ENCODE measurements at places on chromosomes 2 and 18.

GRCh38 chr2:117983040-117983439 is 30.8 kb downstream of the CCDC93 start:
- DNase-seq, result no peak

GRCh38 chr2:85594715-85595300 is 737 bp upstream of the RNF181 start:
- no peak for DNase-seq

DNA sequence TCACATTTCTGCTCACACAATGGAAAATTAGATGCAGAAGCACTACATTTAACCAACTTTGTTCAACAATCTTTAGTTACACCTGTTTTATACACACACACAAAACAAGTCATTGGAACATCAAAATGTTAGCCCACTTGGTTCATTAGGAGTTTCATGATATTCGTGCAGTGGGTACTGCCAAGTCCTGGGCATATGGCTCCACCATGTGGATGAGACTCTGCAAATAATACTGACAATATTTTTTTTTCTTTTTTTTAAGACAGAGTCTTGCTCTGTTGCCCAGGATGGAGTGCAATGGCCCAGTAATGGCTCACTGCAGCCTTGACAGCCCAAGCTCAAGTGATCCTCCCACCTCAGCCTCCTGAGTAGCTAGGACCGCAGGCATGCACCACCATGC is 34.5 kb upstream of the GRB14 start:
- DNase-seq, result no peak

- DNase-seq, result no peak
These were observed 4.8 kb downstream of the ALK start for GRCh38 chr2:29916571-29916970.

- no peak for DNase-seq
These were observed 213.8 kb downstream of the AFF3 start for GRCh38 chr2:99928470-99929053.

DNA sequence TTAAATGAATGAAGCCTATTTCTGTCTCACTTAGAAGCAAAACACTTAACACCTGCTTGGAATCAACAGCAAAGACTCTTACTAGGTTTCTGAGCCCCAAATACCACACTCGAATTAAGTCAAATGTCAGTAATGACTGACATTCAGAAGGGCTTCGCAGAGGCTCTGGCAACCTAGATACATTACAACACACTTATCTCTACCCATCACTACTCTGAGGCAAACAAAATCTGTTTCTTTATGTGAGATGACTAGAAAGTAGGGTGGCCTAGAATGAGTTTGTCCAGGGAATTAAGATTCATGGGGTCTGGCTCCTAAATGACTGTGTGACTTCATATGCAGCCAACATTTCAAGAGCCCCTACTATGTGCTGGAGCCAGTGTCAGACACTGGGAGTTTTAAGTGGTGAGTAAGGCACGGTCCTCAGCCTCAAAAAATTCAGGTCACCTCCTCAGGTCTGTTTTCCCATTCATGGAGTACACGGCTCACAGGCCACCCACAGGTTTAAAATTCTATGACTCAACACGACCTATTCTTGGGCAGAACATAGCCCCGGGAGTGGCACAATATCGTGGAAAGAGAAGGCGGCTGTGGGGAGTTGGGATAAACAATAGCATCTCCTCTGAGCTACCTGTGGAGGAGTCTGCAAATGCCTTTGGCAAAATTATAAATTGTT is 150.3 kb upstream of the ZFP36L2 start:
- DNase-seq, result no peak

GRCh38 chr2:88568179-88568578 is 59.1 kb downstream of the EIF2AK3 start:
- DNase-seq, result no peak

DNA sequence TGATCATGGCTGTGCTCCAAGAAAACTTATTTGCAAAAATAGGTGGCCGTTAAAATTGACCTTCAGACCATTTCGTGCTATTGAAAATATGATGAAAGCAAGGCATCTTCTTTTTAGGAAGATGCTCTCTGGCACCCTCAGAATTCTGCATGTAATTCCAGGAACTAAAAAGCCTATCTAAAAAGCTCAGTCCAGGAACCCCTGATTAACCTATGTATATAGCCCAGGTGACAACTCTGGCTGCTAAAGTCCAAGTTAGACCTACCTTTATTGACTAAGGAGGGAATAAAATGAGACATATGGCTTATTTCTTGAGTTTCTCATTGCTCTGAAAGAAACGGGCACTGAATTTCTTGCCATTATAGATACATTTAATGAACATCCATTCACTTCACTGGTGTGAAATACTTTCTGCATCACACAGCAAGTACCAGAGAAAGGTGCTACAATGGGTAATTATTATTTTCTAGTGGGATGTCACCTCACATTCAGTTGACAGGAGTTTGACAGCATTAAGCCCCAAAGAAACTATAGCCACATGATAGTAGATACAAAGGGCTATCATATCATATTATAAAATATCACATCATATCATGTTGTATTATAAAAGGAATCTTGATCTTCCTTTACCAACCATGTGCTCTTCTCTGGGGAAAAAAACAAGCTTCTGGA is 83.8 kb downstream of the EPHA4 start:
- DNase-seq, result no peak

GRCh38 chr18:50803592-50803991 is 16.2 kb downstream of the MRO start:
- DNase-seq, result no peak

DNA sequence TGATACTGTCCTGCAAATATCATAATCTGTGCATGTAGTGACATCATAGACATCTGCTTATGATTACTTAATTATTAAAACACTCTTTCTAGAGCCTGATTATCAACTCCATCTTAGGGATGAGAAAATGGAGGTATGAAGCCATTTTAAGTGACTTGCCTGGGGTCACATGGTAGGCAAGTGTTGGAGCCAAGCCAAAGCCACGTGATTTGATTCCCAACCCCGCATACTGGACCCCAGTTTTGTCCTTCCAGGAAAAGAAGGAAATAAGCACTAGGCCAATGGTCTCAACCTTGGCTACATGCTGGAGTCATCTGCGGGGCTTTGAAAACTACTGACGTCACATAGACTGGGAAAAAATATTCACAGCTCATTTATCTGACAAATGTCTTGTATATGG is 19.6 kb upstream of the SEH1L start:
- DNase-seq, result no peak

GRCh38 chr2:74198023-74198460 is 373 bp upstream of the MTHFD2 start:
- no peak for DNase-seq

DNA sequence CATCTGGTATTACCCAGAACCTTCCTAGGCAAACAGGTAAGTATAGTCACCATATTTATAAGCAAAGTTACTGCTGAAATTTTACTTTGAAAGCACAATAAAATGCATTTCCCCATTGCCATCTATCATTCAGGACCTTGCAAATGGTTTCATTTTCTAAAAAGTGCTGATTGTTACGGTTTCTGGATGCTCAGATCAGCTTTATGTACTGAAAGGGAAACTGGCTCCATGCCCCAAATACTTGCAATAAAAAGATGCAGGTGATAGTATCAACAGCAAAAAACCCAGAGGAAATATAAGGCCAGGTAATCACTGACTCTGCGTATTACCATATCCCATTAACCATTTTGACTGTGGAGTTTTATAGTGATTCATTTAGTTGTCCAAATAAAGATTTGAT is 1150.7 kb upstream of the CRIM1 start:
- no peak for DNase-seq

- DNase-seq, result no peak
These were observed 132.5 kb downstream of the TRABD2A start for GRCh38 chr2:84748341-84748740.

DNA sequence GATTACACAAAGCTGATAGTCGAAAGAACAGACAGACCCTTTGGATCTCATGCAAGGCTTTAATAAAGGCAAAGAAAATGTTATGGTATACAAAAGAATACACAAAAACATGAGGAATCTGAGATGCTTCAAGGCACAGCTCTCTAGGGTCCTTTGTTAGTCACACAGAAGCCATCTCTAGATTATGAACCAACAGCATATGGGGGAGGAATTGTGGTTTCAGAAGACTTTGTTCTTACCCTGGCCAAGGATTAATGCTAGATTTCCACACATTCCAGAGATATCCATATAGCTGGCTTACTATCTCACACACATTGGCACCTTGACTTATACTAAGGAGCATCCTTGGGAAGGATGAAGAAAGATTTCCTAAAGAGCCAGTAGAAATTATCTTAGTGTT is 206.1 kb downstream of the GULP1 start:
- DNase-seq, result no peak

DNA sequence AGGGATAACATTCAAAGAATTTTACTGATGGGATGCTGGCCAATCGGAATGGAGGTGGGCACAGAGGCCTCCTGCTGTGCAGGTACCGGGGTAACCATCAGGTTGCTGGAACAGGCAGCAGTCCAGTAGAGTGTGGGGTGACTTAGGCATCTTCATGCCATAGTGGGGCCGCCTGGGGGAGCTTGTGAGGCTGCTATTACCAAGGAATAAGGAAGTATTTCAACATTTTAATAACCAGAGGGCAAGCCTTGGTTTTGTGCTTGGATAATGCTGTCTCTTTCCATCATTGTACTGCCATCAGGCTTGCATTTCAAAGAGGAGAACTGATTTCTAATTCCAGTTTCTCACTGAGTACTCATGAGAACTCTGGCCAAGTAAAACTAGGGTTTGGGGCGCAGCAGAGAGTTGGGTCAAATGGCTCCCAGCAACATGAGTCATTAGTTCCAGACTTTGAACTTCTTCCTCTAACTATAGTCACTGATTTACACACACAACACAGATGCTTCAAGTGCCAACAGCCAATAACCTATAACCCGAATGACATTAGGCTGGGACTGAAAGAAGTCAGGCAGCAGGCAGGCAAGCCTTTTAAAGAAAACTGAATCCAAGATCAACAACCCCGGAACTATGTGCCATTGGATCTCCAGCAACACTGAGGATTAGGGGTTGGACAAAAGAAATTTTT is 56.1 kb upstream of the FHL2 start:
- no peak for DNase-seq

GRCh38 chr2:111522231-111522768 is 361.7 kb downstream of the ANAPC1 start:
- DNase-seq, result no peak

GRCh38 chr2:73746015-73746876 is 9.1 kb upstream of the TPRKB start:
- DNase-seq, result no peak

GRCh38 chr2:120360307-120360855 is 14.4 kb downstream of the INHBB start:
- DNase-seq, result no peak

DNA sequence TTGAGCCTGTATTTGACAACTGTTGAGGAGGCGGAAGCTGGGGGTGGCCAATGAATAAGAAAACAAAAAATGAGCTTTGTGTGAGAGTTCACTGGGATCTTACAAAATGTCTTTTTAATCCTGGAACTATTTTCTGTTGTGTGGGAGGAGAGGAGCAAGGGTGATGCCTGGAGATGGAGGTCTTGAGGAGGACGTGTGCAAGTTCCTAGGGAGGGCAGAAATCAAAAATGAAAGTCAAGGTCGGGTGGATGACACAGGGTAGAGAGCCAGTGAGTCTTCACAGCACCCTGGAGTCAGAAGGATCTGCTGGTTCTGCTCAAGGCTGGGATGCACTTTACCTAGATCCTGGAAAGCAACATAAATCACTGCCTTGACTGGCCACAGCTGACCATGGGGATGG is 180.3 kb upstream of the PKDCC start:
- no peak for DNase-seq

- no peak for DNase-seq
These were observed 68.4 kb upstream of the MSH2 start for GRCh38 chr2:47334356-47335136.

- no peak for DNase-seq
These were observed 1303.1 kb upstream of the DDX18 start for GRCh38 chr2:116511426-116511825.

DNA sequence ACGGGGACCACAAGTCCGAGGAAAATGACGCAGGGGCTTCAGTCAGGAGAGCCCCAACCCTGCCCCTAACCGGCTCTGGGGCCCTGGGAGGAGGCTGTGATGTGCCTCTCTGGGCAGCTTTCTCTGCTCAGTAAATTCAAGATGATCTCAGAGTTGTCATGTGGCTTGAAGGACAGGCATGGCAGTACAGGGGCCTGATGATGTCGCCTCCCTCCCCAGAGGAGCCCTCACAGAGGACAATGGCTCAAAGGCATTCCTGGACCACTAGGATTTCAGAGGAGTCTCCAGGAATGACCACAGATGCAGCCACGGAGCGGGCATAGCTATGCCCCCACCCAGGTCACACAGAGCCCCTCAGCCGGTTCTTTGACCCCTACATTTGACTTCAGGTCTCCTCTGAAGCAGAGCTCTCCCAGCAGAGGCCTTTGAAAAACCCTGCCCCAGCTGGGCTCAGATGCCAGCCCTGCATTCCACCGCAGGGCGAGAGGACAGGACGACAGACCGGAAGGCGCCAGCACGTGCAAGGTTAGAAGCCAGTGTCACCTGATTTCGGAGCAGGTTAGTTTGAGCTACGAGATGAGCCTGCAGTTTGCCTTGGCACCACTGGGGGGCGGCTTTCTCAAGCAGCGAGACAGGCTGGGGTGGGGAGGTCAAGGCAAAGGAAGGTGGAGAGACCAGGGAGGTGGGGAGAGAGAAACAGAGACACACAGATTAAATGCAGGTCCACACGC is 39.2 kb downstream of the BIN1 start:
- peak; percentile 40 for DNase-seq

DNA sequence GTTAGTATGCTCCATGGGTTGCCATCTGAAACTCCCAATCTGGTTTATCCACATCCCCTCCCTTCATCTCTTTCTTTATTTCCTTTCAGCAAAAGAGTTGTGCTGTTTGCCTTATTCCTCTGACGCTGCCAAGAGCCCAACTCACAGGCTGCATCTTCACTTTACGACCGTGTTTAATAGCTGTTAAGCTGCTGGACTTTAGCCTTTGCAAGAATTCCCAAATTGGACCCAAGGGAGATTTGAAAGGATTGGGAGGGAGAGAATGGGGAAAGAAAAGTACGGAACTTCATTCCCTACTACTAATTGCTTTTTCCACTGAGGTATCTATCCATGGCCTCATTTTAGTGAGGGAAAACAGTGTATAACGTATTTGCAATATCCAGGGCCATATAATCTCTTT is 263.4 kb upstream of the MEIS1 start:
- DNase-seq, result no peak

DNA sequence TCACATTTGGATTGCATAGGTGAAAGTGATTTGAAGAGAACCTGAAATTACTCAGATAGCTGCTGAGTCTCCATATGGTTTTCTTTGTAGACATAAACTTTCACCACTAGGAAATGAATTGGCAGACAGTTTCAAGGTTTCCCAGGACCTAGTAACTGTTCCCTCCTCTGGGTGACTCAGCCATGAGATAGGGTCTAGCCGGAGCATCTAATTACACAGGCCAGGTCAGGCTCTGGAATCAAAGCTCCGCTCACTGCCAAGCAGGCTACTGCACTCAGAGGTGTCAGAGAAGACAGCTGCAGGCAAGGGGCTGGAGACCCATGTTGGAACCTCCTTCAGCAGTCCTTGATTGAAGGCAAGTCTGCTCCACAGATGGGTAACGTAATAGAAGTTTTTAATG is 429.2 kb downstream of the TNS1 start:
- DNase-seq, result no peak

GRCh38 chr2:112814278-112814677 is 22.3 kb downstream of the IL1B start:
- no peak for DNase-seq

- DNase-seq, result no peak
These were observed 385.4 kb upstream of the CDH7 start for GRCh38 chr18:65365245-65365980.
